ENCODE measurements at places on chromosomes 13 and 19.
A peak's percentile ranks its signal among the peaks of the same experiment; 100 is the strongest.

DNA sequence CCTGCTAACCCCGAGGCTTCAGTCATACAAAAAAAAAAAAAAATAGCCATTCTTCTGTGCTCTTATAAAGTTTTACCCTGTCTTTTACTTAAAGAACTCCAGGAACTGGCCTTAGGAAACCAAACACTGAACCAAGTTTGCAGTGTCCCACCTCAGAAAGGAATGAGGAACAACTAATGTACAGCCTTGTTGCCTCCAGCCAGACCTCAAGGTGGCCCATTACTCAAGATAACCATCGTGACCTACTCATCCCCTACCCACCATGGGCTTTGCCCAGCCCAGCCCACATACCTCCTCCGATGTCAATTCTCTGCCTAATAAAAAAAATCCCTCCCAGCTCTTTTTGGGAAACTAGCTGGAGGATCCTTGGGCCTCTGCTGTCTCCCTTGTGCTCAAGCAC, 133.2 kb downstream of the STARD13 start:
- no peak for DNase-seq

GRCh38 chr13:110314516-110315245, 7.6 kb downstream of the COL4A2 start:
- no peak for DNase-seq

DNA sequence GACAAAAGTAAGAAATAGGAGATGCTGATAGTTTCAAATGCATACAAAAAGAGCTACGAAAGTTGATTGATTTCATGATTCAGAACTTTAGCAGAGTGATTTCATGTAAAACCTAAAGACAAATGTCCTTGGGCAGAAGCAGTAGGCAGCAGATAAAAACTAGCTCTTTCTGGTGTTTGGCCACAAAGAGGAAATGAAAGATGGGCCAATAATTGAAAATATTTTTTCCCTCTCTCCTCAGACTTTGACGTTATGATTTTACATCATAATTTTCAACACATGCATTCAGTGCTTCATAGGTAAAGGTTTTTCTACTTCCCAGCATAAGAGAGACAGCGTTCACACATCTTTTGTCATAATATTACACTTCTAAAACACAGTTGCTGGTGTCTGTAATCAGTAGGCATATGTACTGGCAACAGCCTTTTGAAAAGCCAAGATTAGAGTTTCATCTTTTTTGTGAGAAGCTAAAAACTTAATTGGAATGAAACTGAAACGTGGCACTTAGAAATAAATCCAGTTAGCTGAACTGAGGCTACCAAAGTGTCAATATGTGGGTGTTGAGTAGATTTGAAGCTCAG, 9.3 kb downstream of the SCEL start:
- DNase-seq, result no peak

DNA sequence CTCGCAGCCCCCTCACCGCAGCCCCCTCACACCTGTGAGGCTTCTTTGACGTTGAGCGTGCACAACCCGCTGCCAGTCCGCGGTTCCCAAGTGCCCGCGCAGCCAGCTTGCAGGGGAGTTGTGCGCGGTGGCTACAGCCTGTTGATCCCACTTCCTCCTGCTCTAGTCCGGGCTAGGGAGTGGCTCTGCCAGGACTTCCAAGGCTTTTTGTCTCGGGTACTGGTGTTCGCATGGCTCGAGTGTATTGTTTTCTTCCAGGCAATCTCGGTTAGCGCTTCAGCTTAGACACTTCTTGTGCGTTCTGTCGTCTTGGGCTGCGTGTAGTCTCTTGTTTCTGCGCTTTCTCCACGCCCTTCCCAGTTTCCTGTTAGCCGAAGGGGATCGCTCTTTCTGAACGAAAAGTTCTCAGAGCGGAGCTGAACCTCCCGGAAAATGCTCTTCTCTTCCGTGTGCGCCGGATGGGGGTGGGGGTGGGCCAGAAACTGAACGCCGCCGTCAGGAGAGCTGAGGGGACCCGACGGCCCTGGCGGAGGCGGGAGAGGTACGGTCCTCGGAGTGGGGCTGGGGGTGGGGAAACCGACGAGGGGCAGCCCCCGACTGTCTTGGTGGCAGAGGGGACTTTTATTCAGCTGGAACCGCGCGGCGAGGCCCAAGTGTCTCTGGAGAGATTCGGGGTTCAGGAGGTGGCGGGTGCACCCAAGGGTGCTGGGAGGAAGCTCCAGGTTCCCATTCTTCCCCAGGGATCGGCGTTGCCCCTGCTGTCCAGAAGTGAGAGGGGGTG, 697 bp upstream of the DGKH start:
- DNase-seq, result peak; percentile 44

DNA sequence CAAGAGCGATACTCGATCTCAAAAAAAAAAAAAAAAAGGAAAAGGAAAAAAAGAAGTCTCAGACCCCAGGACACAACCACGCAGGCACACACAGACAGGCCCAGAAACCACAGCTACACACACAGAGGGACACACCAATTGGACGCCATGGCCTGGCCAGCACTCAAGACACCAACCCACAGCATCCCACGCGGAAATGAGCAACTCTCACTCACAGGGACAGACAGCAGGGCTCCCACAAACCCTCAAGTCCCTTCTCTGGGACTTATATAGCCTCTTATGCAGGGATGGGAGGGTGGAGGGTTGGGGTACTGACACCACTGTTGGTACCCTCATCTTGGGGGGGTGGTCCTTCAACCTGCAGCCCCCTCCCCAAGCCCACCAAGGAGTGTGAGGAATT, 5.9 kb downstream of the NOTCH3 start:
- DNase-seq, result no peak

GRCh38 chr19:43668406-43669109, 1.4 kb downstream of the PLAUR start:
- peak; percentile 98 for DNase-seq

- DNase-seq, result no peak
These were observed 61.2 kb upstream of the TM9SF2 start for GRCh38 chr13:99439850-99440604.

DNA sequence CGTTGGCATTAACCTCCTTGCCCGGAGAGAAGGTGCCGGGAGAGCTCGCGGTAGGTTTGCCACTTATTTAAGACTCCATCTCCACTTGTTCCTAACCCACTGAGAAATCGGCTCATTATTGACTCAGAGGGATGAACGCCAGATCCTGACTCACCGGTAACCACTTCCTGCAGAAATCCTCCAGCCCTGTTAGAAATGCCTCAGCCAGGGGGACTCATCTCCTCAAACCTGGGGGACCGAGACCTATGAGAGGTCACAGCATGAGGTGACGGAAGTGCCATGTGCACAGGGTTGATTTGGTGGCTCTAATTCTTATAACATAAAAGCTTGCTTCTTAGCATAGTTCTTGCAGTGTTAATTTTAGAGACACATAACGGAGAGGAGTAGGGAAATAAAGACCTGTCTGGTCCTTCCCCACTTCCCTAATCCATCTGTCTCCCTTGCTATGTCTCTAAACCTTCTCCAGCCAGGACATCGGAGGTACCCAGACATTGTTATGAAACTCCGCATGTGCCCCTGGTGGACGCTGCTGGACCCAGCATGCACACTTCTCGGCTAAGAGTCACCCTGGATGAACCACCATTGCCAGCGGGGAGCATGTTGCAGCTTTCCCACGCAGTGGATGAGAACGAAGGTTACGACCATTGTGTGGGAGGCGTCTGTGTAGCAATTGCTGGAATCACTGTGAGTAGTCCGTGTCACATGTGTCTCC, 158.9 kb downstream of the EFNB2 start:
- DNase-seq, result peak; percentile 12

DNA sequence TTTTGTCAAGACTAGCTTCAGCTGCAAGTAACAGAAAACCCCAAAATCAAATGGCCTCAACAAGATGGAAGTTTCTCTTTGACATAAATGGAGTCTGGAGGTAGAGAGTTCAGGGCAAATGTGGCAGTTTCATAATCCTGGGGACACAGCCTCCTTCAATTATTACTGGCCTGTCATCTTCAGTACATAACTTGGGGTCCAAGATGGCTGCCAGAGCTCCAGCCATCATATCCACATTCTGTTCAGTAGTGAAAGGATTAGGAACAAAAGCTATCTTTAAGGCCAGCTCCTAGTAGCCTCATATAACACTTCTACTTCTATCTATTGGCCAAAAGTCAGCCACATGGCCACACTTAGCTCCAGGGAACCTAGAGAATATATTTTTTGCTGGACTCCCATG, 15.0 kb upstream of the IGSF23 start:
- no peak for DNase-seq

GRCh38 chr19:18603958-18604819, 2.4 kb downstream of the CRLF1 start:
- no peak for DNase-seq

DNA sequence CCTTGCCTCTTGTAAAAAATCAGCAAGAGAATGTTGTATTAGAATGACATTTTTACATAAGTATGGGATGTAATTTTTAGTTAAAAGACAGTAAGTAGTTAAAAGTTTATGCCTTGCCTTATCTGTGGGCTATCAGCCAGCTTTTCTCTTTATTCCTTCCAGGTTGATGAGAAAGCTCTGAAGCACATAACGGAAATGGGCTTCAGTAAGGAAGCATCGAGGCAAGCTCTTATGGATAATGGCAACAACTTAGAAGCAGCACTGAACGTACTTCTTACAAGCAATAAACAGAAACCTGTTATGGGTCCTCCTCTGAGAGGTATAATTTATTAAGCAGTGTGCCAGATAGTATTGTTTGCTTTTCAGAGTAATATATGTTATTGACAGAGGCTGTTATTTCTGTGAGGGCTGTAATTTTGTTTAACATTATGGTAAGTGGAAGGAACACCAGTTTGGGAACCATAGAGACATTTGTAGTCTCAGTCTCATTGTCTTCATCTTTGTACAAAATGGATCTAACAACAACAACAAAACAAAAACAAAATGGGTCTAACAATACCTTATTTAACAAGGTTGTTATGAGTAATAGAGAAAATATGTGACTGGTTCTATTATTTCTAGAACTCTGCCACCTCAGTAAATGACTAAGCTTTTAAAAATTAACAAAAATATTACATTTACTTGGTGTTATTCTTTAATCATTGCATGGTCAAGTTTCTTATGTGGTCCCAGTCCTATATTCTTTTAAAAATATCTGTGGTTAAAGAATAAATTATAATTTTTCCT, 112.8 kb downstream of the TDRD3 start:
- DNase-seq, result no peak

- no peak for DNase-seq
These were observed 54.0 kb downstream of the FLT1 start for GRCh38 chr13:28440774-28441504.

DNA sequence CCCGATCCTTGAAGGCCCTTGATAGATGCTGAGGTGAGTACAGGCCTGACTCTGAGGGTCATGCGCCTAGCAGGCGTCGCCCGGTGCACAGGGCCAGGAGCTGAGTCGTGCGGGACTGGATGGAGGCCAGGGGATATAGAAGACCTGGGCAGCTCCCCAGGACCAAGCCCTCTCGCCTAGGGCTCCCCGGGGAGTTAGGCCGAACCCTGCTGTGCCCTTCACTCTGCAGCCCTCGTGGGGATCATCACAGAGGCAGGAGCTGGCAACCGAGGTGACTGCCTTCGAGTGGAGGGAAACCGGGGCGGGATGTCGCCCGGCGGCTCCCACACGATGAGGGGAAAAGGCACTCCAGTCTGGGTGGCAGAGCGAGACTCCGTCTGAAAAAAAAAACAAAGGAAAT, 11.7 kb downstream of the CSNK1G2 start:
- no peak for DNase-seq

GRCh38 chr13:98371516-98372023, 194.5 kb upstream of the RNF113B start:
- no peak for DNase-seq

DNA sequence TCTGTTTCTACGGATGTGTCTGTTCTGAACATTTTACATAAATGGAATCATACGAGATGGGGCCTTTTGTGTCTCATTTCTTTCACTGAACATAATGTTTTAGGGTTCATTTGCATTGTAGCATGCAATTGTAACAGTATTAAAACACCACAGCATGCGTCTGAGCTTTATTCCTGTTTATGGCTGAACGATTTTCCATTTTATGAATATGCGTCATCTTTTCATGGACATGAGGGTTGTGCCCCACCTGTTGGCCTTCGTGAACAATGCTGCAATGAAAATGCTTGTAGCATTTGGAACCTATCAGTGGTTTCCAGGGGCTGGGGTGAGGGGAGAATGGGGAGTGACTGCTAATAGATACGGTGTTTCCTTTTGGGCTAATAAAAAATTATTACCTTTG, 5.1 kb downstream of the OR10H1 start:
- no peak for DNase-seq

- no peak for DNase-seq
These were observed 16.2 kb downstream of the NUMBL start for GRCh38 chr19:40674291-40674690.

GRCh38 chr13:28550091-28550490, 55.2 kb upstream of the FLT1 start:
- DNase-seq, result no peak

DNA sequence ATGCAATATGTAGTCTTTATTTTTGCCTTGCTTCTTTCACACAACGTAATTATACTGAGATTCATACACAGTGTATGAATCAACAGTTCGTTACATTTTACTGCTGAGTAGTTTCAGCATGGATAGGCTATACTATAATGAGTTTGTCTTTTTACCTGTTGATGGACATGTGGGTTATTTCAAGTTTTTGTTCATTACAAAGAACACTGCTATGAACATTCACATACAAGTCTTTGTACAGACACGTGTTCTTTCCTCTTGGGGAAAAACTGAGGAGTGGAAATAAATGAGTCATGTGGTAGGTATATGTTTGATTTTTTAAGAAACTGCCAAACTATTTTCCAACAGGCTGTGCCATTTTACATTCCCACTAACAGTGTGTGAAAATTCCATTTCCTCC, 35.1 kb downstream of the ENOX1 start:
- no peak for DNase-seq

DNA sequence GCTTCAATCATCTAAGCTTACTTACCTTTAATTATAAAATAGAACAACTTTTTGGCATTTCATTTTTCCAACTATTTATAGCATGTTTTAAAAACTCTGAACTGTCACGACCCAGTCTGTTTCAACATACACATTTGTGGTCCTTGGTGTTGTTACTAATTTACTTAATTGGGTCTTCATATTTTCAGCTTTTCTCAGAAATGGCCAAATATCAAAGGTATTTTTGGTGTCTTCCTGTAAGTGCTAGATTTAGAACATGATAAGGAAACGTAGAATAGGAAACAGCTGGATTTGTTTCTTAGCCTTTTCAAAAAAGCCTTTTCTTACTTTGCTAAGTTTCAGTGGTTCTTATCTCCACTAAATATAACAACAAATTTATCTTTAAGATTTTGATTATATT, 11.4 kb downstream of the LPAR6 start:
- DNase-seq, result no peak

DNA sequence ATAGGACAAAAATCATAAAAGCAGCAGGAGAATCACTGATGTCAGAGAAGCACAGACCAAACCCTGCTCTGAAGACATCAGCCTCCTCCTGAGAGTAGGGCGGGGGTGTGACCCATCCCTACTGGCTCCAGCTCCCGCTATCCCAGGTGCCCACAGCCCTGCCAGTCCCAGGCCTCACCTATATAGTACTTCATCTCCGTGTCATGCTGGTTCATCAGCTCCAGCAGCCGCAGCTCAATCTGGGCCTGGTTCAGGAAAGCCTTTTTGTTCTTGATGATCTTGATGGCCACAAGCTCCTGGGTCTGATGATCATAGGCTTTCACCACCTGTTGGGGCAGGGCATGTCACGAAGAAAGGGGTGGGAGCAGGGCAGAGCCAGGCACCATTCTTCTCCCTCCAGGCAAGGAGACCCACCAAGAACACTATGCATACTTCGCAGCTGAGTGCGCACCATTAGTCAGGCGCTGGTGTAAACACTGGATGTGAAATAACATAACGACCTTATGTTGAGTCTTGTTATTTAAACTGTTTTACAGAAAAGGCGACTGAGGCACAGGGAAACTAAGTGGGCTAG, 4.2 kb downstream of the DYRK1B start:
- no peak for DNase-seq
